Ureter (tissue), 1 donor: ENCODE measurements at places on chromosomes 16 and 17. TPM values are rescaled to one million over a fixed set of nuclear protein-coding genes. Genes with fewer than 3 reads are reported as not detected.

GRCh38 chr16:48176635-48177408 is 21.0 kb upstream of the ABCC12 start:
- no peak for DNase-seq

- peak; percentile 22 for DNase-seq
Measured at GRCh38 chr17:16917671-16918394, 54.1 kb downstream of the TNFRSF13B start.

DNA sequence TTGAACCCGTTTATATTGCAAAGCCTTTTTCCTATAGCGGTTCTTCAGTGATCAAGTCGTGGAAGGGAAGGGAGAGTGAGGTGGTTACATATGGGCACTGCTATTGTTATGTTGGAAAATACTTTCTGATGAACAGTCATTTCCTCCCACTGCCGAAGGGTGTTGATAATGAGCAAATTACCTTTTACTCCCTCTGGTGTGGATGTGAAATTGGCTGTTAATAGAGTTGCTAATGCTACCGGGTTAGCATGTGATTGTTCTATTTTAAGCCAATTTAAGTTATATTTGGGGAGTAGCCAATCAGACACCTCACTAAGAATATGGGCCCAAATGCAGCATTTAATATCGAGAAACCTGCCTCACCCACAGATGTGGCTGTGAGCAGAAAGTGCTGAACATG is 15.6 kb upstream of the PMFBP1 start:
- no peak for DNase-seq

- no peak for DNase-seq
Measured at GRCh38 chr17:48630925-48631692, 5.0 kb upstream of the HOXB9 start.

GRCh38 chr16:57045694-57046381 is 46.5 kb upstream of the CPNE2 start:
- peak; percentile 71 for DNase-seq

GRCh38 chr17:66474258-66474657 is 171.8 kb downstream of the PRKCA start:
- DNase-seq = no peak

DNA sequence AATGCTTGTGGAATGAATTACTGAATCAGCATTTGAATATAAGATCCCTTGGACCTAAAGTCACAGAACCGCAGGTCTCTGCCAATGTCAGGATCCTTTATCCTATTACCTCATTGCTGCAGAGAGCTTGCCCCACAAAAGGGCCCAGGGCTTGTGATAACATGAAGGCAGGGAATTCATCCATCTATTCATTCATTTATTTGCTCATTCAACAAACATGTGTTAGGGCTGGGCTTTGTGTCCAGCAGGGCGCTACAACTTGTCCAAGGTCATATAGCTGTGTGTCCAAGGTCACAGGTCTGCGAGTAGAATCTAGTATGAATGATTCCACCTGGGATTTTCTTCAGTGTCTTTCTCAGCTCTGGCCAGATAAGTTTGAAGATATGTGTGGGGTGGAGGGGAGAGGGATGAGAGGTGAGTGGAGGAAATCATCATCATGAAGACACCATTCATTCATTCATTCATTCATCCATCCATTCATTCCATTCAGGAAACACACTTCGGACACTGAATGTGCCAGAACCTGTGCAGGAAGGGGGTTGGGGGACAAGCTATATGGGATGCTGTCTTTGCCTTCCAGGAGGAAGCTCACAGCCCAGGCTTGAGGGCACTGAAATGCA is 1.3 kb upstream of the UNC45B start:
- no peak for DNase-seq

DNA sequence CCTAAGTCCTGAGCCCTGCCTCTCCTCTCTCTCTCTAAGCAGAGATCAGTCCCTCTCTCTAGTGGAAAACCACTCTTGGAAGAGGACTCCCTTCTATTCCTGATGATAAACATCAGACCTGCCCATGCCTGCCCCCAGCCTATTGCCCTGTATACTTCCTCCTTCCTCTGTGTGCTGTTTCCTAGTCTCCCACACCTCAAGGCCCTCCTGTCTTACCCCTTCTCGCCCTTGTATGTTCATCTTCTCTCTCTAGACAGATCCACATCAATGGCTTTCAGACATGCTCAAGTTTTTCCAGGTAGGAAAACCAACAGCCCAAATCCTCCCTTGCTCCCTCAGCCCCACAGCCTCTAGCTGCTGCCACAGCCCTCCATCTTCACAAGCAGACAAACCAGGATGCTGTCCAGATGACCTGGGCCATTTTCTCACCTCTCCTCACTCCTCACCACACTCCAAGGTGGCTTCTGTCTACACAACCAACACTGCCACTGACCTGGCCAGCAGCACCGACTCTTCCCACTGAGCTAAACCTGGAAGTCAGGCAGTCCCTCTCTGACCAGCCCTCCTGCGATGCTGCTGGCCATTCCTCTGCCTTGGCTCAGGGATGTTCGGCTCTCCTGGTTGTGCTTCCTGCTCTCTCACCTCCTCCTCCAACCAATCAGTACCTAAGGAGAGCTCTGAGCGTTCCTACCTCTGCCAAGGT is 36.3 kb downstream of the MARF1 start:
- no peak for DNase-seq

DNA sequence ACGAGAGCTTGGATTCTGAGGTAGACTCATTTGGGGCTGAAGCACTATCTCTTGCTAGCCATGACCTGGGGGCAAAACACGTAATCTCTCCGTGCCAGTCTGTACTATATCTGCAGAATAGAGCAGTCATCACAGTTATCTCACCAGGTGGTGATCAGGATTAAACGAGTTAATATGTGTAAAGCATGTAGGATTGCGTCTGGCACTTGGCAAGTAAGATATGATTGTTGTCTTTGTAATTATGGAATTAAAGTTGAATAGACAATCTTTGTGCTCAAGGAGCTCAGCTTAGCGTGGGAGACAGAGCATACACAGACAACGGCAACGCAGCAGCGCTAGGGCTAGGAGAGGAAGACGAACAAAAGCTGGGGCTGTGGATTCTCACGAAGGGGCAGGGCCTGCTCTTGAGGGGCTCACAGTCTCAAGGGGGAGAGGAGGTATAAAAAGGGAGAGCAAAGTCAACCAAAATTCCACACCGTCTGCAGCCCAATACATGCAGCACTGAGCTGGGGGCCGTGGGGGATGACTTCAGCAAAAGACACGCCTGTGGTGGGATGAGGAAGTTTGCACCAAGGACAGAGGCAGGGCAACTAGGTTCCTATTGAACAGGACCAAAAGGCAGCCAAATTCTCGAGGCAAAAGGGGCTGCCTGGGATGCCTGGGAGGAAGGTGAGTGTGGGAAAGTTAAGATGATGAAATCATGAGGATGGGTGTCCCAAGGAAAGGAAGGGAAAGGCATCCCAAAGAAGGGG is 68.6 kb downstream of the SDK2 start:
- DNase-seq = no peak

GRCh38 chr16:88806491-88807111 is 3.0 kb downstream of the CDT1 start:
- no peak for DNase-seq

DNA sequence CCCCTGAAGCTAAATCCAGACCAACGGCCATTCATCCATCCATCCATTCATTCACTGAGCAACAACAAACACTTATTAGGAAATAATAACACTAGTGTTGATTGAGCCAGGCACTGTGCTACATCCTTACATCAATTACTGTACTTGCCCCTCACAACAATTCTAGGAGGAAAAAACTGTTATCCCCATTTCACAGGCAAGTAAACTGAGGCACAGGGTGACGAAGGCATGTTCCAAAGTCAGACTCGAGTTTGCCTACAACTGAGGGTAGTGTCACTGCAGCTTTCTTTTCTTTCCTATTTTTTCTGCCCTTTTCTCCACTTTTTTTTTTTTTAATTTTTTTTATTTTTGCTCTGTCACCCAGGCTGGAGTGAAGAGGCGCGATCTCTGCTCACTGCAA is 11.2 kb upstream of the MYLK3 start:
- no peak for DNase-seq

DNA sequence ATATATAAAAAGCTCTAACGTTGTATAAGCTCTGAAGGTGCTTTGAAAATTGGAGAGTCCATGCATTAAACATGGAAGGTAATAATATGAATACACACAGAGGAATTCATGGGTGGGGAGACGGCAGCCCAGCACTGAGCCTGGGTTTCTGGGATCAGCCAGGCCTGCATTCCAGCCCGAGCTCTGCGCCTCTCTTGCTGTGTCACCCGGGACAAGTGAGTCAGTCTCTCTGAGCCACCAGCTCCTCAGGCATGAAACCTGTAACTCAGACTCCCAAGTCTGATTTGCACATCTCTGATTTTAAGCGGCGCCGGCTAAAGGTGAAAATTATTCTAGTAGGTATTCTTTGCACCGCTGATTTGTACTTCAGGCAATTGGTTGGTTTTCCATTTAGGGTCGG is 238.8 kb downstream of the MRTFB start:
- no peak for DNase-seq

DNA sequence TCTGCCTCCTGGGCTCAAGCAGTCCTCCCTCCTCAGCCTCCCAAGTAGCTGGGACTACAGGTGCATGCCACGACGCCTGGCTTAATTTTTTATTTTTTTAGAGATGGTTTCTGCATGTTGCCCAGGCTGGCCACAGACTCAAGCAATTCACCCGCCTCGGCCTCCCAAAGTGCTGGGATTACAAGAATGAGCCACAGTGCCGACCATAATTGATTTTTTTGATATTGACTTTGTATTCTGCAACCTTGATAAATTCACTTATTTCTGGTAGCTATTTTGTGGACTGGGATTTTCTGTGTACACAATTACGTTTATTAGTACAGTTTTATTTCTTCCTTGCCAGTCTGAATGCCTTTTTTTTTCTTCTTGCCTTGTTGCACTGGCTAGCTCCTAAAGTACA is 30.0 kb downstream of the TAOK1 start:
- no peak for DNase-seq

- no peak for DNase-seq
Measured at GRCh38 chr17:43383826-43384475, 14.8 kb upstream of the ARL4D start.

DNA sequence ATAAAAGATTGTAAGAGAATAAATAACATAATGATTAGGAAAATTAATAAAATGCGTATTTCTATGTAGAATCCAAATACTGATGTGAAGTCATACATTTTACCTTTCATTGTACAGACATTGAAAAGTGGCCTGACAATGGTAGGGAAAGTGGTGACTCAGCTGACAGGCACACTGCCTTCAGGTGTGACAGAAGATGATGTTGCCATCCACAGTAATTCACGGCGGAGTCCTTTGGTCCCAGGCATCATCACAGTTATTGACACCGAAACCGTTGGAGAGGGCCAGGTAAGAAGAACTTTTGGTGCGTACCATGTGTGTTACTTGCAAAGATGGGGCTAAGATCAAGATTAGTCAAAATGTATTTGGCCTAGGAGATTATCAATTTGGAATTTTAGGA is 232.8 kb downstream of the BCAS3 start:
- no peak for DNase-seq

GRCh38 chr16:23521037-23521743 is 10.9 kb upstream of the GGA2 start:
- no peak for DNase-seq

- no peak for DNase-seq
Measured at GRCh38 chr16:88407807-88408206, 25.0 kb downstream of the ZNF469 start.

GRCh38 chr17:58734811-58735210 is 20.8 kb upstream of the PPM1E start:
- no peak for DNase-seq

DNA sequence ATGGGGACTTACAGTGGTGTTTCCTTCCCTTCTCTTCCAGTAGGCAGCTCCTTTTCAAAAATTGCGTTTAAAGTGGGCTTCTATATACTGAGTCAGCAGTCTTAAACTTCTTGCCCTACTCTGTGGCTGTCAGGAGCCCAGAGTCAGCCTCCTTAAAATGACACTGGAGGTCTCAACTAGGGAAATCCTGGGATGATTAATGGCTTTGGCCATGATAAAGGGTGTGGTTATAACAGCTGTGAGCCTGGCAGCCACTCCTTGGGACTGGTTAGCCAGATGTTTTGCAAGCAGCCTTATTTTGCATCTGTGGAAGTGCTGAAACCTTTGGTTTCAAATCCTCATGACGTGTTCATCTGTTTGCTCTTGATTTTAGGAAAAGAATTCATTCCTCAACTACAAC is 25.0 kb downstream of the TAC4 start:
- DNase-seq = no peak

DNA sequence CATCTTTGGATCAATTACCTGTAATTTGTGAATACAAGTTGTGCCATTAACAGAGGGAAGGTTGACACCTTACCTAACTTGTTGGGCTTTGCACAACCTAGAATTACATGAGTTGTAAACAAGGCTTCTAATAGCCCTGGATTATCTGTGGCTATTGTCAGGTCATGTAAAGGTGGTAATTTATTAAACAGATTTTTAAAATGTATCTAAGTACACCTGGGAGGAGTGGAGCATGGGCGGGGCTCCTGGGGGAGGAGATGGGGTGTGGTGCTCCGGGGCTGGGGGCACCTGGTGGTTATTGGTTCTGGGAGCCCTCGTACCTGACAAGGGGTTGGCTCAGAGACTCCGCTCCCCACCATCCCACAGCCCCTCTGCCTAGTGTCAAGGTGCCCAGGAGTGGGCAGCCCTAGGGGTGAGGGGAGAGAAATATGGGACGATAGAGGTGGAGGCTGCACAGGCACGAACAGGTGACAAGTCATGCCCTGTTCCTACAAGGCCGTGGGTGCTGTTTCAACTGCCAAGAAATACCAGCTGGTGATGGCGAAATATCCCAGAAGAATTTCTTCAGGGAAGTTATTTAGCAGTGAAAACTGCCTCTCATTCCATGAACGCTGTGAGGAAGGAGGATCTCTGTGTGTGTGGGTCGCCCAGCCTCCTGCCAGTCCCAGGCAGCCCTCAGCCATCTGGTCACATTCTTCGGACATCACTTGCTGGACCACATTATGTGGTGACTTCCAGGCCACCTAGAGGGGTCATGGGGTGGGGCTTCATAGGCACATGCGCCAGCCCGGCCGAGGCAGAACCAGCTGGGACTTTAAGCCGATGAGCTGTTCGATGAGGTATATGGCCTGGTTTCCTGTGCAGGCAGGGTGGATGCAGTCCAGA is 55.5 kb upstream of the IRX3 start:
- no peak for DNase-seq

Gene KRT24
- total RNA-seq = 0.52 TPM

Gene KRTAP3-2
- not detected for total RNA-seq

Gene SCARF1
- 16.3 TPM for total RNA-seq

Gene CHAD
- total RNA-seq = not detected

Gene FNDC8
- not detected for total RNA-seq

Gene TMEM132E
- total RNA-seq = 0.26 TPM

Gene ACAP1
- 12.7 TPM for total RNA-seq

Gene ZP2
- not detected for total RNA-seq

Gene TNS4
- 53.1 TPM for total RNA-seq

Gene RNF222
- not detected for total RNA-seq

Gene TP53TG3
- total RNA-seq = not detected

Gene G6PC1
- total RNA-seq = not detected

Gene TP53TG3C
- not detected for total RNA-seq

Gene MFAP4
- total RNA-seq = 119 TPM

Gene ITGB4
- total RNA-seq = 303 TPM

Gene HOXB1
- 0.31 TPM for total RNA-seq

Gene PITPNC1
- 32.1 TPM for total RNA-seq
